ENCODE measurements at places on chromosomes 6 and 20.

- no peak for DNase-seq
These were observed 190.3 kb downstream of the RNF144B start for GRCh38 chr6:18577491-18577890.

DNA sequence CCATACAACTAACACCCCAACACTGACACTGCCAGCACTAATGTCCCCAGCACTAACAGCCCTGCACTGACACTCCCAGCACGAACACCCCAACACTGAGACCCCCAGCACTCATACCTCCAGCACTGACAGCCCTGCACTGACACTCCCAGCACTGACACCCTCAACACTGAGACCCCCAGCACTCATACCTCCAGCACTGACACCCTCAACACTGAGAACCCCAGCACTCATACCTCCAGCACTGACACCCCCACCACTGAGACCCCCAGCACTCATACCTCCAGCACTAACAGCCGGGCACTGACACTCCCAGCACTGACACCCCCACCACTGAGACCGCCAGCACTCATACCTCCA is 57.2 kb downstream of the ERMARD start:
- no peak for DNase-seq

GRCh38 chr6:35496841-35497570 is at the start of gene TEAD3:
TEAD3 (minus strand) TSS chr6:35497079.
- peak; percentile 36 for DNase-seq

GRCh38 chr20:219290-220115 is 7.6 kb upstream of the DEFB129 start:
- peak; percentile 12 for DNase-seq

DNA sequence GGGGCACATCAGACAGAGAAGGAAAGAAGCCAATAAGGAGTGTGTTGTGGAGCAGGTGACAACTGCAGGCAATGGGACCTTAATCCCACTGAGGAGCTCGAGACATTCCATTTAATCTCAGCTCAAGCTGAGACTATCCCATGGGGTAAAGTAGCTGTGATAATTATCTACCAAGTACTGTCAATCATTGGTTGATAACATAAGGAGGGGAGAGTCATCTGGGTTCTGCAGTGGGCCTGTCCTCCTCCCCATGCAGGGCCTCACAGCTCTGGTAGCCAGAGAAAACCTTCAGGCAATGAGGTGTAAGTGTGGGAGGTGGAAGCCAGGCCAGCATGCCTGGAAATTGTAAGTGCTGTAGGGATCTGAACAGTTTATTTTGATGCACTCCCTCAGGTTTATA is 375.0 kb upstream of the ARID1B start:
- DNase-seq, result no peak

DNA sequence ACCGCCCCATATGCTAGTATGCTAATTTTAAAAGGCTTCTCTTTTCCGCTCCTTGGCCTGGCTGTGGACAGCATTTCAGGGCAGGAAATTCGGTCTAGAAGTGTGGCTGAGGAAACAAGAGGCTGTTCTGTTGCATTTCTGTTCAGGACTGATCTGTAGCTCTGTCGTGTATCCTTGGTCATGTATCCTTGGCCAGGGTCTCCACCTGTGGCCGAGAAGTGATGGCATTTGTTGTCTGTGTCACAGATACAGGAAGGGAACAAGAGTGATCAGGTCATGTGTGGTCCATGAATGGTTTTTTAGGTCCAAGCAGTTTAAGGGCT is 300.5 kb upstream of the SUPT3H start:
- no peak for DNase-seq

DNA sequence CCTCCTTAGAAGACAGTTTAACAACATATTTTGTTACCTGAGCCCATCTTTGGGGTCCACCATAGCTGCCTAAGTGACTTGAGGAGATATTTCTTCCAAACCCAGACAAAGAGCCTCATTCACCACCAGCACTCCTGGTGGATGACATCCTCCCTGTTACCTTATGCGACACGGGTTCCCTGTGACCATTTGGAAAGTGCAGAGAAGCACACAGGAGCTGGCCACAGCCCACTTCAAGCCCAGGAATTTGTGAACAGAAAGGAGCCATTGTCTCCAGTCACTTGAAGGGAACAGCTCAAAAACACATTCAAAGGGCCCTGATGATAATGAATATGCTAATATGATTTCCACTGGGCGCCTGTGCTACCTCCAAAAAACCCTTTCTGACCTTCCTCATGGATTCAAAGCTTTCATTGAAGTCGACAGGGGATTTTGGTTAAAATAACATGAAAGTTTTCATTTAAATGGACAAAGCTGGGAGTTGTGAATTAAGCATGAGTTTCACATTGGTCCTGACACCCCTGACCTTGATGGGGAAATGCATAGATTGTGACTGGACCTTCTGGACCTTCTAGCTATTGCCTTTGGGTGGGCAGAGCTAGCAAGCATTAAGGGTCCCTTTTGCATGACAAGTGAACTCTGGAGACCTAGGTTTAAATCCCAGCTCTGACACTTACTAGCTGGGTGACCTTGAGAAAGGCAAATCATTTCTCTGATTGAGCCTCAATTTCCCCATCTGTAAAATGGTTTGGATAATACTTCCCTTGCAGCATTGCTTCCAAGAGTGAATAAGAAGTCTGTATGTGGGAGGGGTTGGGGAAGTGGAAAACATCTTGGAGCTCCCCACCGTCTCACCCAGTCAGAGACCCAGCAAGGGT is 83.3 kb upstream of the SIRPA start:
- DNase-seq, result no peak

DNA sequence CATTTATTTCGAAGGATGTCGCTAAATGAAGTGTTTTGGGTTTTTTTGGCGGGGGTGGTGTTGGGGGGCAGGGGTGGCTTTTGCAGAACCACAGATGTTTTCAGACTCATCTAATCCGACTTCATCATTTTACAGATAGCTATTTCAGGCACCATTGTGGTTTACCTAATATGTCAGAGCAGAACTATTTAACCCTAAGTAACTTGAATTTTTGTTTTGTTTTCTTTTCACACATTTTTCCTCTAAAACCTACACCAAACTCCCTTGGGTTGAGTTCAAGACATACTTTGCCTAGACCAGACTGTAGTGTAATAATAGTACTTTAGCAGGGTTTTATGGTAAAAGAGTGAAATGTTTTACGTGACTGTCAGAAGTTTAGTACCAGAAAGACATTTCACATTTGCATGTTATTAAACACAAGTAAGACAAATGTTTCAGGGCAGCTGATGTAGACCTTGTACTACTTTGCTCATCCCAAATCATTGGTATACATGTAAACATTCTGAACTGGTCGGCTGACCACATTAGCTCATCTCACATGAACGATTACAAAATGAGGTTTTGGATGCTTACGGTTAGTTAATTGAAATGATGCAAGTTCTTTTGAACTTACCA is 37.7 kb downstream of the MAP3K4 start:
- DNase-seq, result peak; percentile 64

DNA sequence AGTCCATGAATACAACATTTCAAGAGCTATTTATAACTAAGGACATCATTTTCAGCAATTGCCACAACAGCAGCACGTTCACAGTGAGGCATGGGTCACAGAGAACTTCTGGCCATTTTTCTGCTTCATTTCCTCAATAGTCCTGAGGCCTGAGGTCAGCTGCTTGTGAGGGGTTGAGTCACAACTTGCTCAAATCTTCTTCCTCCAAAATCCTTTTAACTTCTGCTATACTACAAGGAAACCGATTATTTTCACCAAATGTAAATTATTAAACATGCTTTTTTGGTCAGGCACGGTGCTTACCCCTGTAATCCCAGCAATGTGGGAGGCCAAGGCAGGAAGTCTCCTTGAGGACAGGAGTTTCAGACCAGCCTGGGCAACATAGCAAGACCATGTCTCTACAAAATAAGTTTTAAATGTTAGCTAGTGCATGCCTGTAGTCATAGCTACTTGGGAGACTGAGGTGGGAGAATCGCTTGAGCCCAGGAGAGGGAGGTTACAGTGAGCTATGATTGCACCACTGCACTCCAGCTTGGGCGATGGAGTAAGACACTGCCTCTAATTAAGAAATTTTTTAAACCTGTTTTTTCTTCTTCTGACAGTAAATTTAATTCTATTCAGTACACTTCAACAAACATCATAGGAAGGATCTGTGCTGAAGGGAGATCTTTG is 11.1 kb upstream of the SLC16A10 start:
- DNase-seq, result no peak

DNA sequence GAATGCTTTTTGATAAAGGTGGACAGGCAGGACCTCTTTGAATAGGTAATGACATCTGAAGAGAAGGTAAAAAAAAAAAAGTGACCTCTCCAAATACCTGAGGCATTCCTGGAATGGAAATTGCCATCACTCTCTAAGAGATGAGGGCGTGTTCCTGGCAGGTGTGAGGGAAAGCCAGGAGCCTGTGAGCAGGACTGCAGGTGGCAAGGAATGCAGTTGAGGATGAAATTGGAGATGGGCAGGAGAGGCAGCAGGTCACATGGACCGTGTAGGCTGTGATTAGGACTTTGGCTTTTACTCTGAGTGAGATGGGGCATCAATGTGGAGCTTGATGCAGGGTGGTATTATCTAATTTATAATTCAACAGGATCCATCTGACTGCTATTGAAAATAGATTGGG is 227.4 kb downstream of the LRFN2 start:
- DNase-seq, result no peak

- no peak for DNase-seq
These were observed 82.7 kb downstream of the EPM2A start for GRCh38 chr6:145652572-145652971.

DNA sequence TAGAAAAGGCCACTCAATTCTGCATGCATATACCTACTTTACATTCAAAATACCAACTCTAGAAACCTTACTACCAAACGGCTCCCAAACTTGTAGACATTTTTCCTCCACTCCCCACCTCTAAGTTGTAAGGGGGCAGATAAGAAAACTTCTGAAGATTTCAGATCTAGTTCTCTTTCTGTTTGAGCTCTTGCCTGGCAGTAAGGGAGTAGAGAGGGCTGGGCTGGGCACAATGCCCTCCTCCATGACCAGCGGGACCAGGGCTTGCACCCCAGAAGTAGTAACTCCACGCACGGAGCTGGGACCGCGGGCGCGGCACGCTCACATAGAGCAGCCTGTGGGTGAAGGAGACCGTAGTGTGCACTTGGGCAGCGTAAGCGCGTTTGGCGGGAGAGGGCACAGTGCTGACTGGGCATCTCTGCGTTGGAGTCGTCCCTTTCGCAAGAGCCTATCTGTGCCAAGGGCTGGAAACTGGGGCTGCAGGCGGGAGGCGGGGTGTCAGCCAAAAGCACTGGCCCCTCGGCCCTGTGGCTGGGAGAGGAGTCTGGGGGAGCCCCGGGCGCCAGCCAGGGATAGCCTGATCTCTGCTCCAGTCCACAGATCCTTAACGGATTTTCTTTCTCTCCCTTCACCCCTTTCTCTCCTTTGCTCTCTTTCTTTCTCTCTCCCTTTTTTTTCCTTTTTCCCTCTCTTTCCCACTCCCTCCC is 32.4 kb downstream of the PHACTR1 start:
- no peak for DNase-seq

DNA sequence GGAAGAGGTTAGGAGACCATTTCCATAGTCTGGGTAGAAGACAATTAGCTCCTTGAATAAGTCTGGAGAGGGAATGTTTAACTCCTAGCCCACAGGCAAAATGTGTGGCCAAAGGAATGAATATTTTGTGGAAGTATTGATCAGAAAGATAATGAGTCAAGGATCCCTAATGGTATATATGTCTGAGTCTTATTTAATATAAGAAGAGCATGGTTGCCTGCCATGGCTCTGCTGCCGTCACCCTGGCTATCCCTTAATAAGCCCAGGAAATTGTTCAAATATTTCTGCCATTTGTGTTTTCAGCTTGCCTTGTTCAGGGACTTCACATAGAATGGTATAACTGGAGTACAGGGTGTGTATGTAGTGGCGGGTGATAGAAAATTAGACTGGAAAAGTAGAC is 18.1 kb upstream of the CALHM6 start:
- DNase-seq, result no peak

GRCh38 chr6:5142915-5143314 is 57.8 kb downstream of the PPP1R3G start:
- DNase-seq, result peak; percentile 22

DNA sequence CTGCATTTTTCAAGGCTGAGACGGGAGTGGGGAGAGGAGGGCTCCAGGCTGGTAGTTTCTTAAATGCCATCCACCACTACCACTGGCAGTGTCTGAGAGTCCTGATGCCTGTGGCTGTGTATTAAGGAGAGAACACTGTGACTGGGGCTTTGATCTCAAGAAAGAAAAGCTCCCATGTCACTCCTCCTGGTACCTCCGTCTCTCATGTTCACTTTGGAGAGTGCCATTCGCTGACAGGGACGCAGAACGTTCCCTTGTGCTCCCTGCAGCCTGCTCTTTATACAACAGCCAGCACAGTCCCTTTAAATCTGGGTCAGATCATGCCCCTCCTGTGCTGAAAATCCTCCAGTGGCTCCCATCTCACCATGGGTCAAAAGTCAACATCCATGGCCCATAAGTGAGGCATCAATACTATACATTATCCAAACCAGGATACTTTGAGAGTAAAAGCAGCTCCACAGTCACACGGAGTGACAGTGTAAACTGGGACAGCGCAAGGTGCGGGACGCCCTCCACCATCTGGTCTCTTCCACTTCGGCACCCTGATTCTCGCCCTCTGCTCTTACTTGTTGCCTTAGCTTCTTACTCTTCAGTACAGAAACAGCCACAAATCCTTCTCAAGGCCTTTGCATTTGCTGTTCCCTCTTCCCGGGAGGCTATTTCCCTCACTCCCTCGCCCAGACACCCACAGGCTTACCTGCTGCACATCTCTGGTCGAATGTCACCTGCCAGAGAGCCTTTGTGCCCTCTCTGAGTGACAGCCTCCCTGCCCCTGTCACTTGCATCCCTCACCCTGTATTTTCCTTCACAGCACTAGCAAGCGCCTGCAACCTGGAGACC is 20.0 kb downstream of the PDYN start:
- DNase-seq, result no peak

GRCh38 chr6:29726571-29727194 is 3.4 kb downstream of the HLA-F start:
- DNase-seq, result no peak

DNA sequence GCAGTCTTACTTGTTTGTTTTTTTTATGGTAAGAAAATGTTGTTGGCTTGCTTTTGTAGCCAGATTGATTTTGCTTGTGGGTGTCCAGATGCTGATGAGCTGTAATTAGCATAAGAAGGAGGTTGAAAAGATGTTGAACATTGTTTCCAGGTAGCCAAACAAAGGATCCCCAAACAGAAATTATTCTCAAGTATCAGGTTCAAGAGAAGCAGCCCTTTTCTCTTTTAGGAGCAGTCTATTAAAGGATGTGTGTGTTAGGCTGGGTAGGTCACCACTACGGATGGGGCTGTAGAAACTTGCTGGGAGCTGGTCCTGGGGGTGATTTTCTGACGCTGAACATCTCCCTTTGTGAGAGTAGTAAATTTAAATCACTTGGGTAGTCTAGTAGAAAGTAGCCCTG is 86.9 kb upstream of the VSTM2L start:
- DNase-seq, result no peak

- no peak for DNase-seq
These were observed 3.7 kb downstream of the MRPS18A start for GRCh38 chr6:43683708-43684455.

GRCh38 chr6:106334646-106335448 is 9.3 kb upstream of the ATG5 start:
- DNase-seq, result peak; percentile 22

- no peak for DNase-seq
These were observed 62.3 kb upstream of the TBC1D7 start for GRCh38 chr6:13390658-13391057.

Data from brain microvascular endothelial cell (primary cell).